ENCODE measurements at places on chromosomes 2 and 18. TPM values are rescaled to one million over a fixed set of nuclear protein-coding genes. Genes with fewer than 3 reads are reported as not detected.
A peak's percentile ranks its signal among the peaks of the same experiment; 100 is the strongest.

STRN gene
- 14.8 TPM for total RNA-seq

KLHL41 gene
- total RNA-seq = not detected

ESPNL gene
- total RNA-seq = 0.85 TPM

HOXD10 gene
- total RNA-seq = 8.6 TPM

DNAH7 gene
- total RNA-seq = 0.06 TPM

TUBA3E gene
- total RNA-seq = 11.1 TPM

ITPRIPL1 gene
- 0.73 TPM for total RNA-seq

SLC5A7 gene
- total RNA-seq = not detected

DNA sequence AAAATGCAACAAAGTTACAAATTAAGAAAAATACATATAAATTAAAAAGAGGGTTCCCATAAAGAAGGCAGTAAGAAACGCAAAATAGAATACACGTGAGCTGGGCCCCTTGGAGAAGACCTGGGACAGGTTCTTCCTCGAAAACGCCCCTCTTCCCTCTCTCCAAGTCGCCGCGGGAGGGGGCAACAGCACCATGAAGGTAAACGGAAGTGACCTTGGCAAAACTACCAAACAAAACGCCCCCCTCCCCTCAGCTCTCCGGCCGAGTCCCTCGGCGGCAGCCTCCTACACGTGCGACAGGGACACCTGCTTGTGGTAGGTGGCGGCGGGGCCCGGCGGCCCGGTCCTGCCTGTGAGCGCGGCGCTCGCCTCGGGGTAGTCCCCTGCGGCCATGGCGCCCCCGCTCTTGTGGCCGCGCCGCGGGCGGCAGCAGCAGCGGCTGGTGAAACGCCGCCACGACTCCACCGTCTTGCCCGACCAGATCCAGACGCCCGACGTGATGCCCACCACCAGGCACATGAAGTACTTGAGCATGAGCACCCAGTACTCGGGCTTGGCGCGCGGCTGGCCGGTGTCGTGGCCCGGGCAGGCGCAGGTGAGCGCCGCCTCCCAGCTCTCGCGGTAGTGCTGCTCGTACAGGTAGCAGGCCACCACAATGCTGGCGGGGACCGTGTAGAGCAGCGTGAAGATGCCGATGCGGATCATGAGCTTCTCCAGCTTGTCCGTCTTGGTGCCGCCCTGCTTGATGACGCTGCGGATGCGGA, 2.8 kb downstream of the FZD5 start:
- DNase-seq = no peak

DNA sequence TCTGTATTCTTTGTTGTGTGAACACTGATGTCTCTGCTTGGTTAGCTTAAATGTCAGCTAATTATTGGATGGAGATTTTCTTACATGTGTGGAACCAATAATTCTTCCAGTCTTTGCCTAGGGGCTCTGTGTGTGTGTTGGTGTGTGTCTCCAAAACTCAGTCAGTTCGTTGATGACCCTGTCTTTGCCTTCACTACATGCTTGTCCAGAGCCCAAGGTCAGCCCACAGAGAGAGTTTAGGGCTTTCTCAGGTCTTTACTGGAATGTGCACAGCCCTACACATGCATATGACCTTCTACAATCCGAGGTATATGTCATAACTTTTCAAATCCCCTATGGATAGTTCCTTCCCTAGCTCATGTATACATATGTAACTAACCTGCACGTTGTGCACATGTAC, 74.1 kb upstream of the LDAH start:
- no peak for DNase-seq

DNA sequence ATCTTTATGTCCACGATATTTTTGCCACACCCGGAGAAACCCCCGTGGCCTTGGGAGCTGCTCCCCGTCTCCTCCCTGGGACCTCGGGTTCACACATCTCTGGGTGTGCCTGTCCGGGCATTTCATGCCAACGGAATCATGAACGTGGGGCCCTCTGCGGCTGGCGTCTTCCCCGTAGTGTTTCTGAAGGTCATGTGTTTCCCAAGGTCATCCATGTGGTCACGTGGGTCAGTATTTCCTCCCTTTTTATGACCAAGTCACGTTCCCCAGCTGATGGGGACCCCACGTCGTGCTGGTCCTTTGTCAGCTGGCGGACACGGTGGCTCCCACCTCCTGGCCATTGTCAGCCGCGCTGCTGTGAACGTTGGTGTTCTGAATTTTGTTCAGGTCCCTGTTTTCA, 135.7 kb downstream of the NFATC1 start:
- DNase-seq = no peak

DNA sequence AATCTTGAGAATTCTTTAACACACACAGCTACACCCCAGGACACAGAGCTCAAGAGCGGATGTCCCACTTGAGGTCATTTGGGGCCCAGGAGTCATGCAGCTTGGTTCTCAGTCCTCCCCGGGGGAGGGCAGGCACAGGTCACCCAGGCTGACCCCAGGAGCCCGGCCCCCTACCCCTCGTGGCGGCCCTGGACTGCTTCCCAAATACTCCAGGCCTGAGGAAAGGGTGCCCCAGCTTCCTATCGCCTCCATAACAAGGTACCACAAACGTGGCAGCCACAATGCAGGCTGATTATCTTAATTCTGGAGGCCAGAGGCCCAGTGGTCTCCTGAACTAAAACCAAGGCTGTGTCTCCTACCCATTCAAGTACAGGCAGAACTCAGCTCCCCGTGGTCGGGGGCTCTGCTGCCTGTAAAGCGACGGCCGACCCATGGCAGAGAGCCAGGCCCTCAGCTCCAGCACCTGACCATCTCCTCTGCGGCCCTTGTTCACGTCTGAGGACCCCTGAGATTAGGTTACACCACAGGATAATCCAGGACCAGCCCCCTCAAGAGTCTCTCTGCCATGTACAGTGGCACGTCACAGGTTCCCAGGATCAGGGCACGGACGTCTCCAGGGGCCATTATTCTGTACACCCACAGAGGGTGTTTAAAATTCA, 10.5 kb downstream of the SLC66A2 start:
- DNase-seq = no peak

- DNase-seq = peak; percentile 69
These were observed 42.2 kb downstream of the CD302 start for GRCh38 chr2:159755788-159756187.

GRCh38 chr2:237140689-237141285, 55.1 kb downstream of the COPS8 start:
- DNase-seq = no peak

DNA sequence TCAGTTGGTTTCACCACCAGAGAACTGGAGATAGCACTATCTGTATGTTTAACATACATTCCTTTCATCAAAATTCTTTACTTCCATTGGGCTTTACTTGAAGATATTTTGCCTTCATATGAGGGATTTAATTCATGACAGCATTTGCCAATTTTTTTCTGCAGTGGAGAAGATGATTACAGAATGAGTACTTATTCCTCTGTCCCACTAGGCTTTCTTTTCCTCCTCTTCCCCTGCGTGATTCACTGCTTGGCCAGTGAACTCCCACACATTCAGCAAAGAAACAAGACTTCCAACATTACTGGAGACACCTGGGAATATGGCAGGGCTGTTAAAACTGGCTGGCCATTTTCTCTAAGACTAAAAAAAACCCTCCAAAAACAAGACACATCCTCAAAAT, 425.8 kb upstream of the KCNH7 start:
- peak; percentile 43 for DNase-seq

- no peak for DNase-seq
These were observed 92.1 kb downstream of the PHLPP1 start for GRCh38 chr18:62807396-62807795.

- peak; percentile 11 for DNase-seq
These were observed 12.9 kb downstream of the HTR2B start for GRCh38 chr2:231111987-231112386.

- DNase-seq = no peak
These were observed 24.4 kb upstream of the TMEM182 start for GRCh38 chr2:102737431-102737830.

DNA sequence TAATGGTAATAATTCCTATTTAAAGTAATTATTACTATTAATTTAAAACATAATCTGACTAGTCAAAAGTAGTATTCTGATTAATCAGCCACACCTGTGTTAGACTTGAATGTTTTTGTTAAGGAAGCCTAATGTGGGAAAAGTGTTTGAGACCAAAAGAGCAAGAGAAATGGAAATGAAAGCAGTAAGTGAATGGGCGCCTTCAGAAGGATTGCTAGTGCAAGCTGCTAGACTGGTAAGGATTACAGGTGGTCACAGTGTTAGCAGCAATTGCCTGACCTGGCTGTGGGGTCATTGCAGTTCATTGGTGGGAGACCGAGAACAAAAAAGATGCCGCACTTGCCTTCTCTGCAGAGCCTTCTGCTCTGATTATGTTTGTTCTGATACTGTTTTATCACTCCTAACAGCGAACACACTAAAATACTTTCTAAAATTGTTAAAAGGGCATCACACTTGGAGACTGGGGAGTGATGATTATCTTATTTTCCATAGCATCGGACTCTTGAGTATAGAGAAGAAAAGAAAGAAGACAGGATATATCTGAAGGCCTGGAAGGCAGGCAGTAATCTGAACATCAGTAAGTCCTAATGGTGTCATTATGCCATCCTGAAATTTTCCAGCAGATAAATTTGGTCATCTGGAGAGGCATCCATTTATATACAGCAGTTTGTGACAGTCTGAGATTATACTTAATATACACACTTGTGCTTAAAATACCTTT, 5.8 kb downstream of the SOCS6 start:
- no peak for DNase-seq

- no peak for DNase-seq
These were observed 890.7 kb upstream of the CELF4 start for GRCh38 chr18:38456253-38456652.

- peak; percentile 95 for DNase-seq
These were observed 19.4 kb downstream of the DOK1 start for GRCh38 chr2:74573747-74574562.

DNA sequence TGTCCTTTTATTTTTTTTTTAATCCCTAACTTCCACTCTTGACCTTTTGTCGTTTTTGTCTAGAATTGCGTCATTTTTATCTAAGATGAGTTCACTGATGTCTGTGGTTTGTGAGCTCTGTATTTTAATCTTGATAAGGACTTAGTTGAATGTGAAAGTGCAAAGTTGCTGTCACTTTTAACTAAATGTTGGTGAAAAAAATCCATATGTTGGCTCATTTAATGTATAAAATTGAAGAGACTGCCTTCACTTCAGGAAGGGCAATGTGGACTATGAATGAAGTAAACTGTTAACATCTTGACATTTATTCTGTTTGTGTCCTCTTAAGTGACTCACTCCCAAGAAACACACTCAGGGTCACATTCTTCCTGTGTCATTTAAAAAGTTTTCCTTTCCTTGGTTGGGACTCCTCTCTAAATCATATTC, 256.6 kb upstream of the RASGRP3 start:
- peak; percentile 38 for DNase-seq

DNA sequence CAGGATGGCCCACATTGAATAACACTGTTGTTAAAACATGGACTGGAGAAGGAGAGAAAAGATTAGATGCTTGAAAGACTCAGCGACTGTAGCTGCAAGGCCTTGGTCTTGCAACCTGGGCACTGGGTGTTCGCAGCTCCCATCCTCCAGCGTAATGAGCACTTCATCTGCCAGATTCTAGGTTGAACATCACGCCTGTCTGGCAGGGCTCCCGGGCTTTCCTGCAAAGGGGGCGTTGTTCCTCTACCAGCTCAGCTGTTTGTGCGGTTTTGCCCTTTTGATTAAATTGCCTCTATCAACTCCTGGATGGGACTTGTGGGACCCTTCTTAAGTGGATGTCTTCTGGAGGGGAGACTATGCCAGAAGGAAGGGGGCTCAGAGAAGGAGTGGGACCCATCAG, 215.4 kb downstream of the KLHL29 start:
- DNase-seq = no peak

DNA sequence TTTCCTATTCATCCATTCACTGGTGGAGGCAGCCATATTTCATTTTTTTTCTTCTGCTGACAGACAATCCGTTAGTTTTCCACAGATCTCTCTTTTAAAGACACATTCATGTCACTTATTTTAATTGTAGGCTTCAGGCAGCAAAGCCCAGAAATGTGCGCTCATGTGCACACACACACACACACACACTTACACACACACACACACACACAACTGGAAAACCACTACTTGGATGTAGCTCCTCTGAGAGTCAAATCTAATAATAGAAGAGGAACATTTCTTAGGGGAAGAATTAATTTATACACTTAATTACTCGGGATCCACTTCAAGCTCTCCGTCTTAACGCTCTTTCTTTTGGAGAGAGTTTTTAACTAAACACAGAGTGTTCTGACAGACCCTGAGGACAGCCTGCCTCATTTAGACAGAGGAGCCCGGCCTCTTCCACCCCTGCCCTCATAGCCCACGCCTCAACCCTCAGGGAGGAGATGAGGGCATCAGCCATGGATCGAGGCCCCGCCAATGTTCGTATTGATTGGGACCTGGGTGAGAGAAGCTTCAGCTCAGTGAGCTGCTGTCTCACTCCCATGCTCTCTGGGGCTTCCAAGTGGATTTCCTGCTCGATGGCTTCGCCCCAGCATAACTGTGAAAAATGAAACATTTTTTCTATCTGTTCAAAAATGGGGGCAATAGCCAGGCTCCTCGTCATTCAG, 261.4 kb upstream of the SKOR2 start:
- DNase-seq = no peak

GRCh38 chr2:69804416-69804815, 25.0 kb upstream of the GMCL1 start:
- no peak for DNase-seq

DNA sequence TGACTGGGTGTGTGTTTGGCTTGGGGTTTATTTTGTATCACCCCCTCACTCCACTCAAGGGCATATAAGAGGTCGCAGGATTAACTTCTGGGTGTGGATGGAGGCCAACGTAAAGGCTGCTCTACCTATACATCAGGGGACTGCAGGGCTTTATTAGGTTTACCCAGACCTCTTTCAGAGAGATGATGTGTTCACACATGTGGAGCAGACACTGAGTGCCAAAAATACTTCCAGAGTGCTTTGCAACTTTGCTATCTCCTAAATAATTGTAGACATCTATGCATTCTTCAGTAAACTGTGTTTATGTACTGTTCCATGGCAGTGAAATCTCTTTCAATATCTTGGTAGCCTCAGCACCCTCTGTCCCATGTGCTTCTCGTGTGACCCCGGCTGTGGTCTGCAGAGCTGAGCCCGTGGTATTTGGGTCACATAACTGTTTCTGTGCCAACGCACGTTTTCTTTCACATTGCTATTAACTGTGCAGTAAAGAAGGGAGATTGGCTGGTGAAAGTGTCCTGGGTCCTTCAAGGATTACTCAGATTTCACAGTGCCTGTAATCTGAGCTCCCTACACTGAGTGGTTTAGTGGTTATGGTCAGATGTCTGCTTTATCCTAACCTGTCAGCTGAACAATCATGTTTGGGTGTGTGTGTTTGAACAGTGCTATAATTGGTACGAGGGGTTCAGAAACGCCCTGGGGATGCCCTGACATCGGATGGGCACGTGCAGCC, 208.1 kb downstream of the VAPA start:
- peak; percentile 75 for DNase-seq

DNA sequence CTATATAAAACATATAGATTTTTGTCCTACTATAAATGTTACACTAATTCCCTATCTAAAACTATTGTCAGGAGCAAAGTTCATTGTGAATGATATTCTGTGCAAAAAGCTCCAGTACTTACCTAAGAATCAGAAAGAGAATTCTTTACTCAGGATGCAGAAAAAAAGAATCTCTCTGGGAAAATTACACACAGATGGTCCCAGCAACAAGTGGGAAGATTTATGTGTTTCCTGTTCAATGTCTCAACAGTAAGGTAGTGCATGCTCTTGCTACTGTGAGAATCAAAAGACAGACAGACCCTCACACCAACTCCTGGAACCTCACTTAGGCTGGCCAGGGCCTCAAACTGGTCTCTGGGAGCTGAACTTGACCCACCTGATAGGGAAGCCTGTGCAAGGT, 11.2 kb upstream of the NAPG start:
- DNase-seq = no peak

All from HT1080 (cell line).